ENCODE measurements at places on chromosomes 16 and 17.
A peak's percentile ranks its signal among the peaks of the same experiment; 100 is the strongest.

GRCh38 chr17:9258115-9259015 lies 237.1 kb downstream of the NTN1 start:
- no peak for DNase-seq

DNA sequence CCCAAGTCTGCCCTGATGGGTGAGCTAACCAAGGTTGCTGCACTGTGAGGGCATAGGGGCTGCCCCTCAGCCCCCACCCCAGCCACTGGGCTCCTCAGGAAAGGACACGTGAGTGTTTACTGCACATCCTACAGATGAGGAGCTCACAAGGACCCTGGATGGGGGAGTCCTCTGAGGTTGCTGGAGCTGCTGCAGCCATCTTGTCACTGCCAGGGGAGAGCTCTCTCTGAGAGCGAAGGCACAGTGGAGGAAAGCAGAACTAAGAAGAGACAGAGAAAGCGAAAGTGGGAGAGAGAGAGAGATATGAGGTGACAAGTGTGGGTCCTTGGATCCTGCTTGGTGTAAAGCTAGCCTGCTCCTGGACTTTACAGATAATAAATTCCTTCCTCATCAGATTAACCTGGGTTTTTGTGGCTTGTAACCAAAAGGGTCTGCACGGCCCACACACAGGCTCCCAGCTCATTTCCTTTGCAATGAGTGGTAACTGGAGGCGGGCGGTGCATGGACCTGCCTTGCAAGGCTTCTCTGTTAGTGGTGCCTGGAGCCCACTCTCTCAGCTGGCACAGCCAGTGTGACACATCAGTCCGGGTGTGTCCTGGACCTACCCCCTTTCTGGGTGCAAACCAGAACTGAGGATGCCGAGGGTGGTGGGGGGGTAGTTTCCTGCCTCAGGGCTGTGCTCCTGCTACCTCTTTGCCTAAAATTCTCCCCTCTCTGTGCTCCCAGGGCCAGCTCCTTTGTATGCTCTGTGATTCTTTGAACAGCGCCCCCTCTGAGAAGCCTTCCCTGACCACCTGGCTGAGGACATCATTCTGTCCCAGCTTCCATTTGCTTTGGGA lies 14.2 kb downstream of the SNX20 start:
- no peak for DNase-seq

- no peak for DNase-seq
Measured at GRCh38 chr17:1050996-1051925, 54.3 kb downstream of the TIMM22 start.

DNA sequence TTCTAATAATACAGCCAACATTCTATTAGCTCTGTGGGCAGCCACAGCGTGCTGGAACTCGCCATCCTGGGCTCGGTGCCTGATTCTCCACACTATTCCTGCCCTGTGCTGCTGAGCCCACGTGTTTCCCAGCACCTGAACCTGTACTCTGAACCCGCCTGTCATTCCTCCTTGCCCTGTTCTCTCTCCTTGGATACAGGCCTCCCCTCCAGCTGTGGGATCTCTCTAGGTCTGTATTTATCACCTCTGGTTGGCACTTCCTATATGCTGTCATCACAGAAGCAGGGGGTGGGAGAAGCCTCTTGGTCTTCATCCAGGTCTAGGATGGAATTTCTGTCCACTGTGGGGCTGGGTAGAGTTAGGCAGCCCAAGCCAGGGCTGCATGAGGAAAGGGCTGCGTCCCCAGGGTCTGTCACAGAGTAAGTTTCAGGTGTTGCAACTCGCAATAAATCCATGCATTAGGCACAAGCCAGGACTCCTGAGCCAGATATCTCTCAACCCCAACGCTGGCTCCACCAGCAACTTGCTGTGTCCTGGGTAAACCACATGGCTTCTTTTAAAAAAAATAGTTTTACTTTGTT lies 56.0 kb downstream of the ABAT start:
- peak; percentile 16 for DNase-seq

- DNase-seq: no peak
Measured at GRCh38 chr17:1726626-1727257, 2.2 kb downstream of the WDR81 start.

DNA sequence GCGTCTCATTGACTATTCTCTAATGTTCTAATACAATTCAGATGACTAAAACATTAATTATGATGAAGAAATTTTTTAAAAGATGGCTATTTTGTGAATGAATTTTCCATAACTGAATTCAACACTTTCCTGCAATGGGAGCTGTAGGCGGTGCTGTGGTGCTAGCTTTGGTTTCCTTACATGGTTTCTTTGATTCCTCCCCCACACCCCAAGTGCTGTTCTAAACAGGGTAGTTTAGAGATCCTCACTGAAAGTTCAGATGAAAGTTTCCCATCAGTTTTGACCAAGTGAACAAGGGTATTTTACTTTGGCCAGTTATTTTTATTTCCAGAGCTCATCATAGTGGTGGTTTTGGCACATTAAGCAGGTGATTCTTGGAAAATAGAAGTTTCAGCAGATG lies 26.0 kb upstream of the MRC2 start:
- no peak for DNase-seq

DNA sequence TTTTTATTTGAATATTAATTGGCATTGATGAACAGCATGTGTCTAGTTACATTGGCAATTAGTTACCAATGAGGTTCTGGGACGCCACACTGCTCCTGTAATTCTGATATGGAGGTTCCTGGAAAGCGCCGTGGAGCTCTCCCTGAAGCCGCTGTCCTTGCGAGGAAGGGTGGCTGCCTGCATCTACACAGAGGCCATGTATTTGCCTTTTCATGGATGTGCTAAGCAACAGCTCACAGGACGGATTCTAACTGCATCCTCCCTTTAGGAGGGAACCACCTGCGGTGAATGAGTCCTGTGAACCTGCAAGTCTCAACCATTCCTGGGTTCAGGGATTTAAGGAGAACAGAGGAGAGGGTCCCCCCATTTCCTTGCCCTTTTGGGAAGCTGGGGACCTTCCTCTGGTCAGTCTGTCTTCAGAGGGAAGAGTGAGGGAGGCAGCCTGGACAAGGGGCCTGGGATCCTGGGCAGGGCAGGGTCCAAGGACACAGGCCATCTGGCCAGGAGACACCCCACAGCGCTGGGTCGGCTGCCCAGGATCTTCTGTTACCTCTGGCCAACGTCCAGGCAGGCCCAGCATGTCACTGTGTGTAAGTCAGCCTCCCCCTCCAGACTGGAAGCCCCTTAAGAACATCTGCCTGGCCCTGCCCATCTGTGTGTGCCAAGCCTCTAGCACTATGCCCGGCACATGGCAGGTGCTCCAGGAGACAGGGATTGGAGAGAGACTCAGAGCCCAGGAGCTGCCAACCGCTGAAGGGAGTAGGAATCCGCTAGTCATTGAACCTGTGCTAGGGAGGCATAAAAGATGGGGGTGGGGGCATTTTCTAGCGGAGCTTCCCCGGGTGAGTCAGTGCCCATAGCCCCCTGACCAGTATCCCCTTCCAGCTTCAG lies 314.1 kb upstream of the TNRC6C start:
- no peak for DNase-seq

DNA sequence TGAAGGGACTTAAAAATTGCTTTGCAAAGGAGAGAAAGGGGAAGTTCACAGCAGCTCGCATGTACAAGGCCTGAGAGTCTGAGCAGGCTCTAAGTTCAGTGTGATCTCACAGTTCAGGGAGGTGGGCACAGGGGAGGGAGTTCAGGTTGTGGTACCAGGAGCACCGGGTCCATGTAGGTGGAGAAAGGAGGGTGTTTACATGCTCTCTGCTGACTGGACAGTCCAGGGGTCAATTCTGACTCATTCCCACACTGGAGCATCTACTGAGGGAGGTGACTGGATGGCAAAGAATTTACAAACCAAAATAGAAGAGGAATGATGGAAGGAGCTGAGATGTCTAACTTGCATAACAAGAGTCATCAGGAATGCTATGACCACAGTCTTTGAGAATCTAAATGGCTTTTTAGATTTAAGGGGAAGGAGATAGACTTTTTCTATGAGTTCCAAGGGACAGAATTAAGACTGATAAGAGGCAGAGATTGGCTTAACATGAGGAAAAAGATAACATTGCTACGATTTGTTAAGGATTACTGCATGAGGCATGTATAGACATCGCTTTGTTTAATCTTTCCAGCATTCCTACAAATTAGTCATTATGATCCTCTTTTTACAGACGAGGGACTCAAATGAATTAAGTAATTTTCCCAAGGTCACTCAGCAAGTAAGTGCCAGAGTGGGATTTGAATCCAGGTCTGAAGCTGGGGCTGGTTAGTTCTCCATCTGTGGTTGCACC lies 29.9 kb downstream of the MIS12 start:
- no peak for DNase-seq

GRCh38 chr16:53219371-53219770 lies 164.6 kb downstream of the CHD9 start:
- DNase-seq: no peak

DNA sequence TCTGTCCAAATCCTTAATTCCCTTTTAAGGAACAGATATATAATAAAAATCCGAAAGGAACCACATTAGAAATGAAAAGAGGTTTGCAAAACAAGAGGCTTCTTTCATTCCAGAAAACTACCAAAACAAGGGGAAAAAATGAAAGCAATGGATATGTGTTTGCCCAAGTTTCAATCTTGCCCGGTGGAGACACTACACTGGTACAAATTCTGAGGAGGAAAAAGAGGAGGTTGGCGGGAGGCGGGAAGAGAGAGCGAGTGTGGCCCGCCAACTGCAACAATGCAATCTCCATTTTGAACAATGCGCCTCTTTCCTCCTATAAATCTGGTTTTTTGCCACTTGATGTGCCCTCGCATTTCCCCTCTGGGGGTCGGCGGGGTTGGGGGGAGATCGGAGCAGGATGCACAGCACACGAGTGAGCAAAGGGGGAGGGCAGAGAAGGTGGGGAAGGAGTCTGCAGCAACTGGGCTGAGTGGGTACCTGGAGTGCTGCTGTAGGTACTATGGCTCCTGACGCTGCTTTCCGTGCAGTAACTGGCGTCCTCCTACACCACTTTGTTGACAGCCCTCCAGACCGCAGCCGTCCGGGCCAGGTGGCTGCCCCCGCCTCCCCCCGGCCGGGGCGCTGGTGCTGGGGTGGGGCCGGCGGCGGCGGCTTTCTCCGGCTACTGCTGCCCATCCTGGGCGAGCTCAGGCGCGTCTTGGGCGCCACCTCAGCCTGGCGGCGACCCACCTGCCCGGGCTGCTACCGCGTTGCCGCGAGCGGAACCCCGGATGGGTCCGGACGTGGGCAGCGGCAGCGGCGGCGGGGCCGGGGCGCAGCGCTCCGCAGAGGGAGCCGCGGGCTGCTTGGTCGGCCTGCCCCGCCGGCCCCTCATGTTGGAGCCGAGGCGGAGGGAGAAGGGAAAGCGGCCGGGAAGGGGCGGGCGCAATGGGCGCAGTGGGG lies 93.8 kb upstream of the PLEKHM1 start:
- DNase-seq: no peak

DNA sequence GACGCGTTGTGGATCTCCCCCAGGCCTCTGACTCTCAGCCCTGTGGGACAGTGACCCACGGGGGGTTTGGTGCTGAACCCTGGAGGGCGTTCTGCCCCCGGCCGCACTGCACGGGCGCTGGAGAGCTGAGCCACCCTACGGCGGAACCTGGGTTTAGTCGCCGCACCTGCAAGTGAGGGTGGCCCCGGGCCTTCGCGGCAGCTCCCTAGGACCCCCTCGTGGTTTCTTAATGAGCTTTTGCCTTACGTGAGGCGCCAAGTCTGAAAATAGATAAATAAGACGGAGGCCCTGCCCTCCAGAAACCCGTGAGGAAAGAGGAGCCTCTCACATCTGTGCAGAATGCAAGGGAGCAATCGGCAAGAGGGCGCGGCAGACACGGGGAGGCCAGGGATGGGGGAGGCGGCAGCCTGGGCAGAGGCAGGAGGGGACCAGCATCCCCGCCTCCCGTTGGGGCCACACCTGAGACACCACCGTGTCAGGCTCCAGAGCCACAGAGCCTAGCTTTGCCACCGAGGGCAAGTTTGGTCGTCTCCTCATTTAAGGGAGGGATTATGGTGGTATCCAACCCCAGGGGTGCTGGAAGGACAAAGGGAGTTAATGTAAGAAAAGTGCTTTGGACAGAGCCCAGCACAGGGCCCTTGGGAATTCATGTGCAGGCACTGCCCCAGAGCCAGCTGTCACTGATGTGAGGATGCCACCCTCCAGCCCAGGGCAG lies 153.2 kb upstream of the CHMP6 start:
- no peak for DNase-seq

DNA sequence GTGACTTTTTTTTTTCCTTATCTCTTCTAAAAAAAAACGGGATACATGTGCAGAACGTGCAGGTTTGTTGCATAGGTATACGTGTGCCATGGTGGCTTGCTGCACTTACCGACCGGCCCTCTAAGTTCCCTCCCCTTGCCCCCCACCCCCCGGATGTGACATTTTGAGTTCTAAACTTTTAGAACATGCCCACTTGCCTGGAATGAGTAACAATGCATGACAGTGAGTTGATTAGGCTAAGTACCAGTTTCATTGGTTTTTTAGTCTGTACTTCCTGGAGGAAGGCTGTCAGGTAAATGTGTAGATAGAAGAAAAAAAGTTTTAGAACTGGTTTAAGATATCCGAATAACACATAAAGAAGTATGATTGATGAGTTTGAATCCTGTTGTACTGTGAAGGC lies 4.0 kb downstream of the BPTF start:
- DNase-seq: no peak

GRCh38 chr17:48175692-48176470 lies 68.3 kb downstream of the SNX11 start:
- DNase-seq: no peak

DNA sequence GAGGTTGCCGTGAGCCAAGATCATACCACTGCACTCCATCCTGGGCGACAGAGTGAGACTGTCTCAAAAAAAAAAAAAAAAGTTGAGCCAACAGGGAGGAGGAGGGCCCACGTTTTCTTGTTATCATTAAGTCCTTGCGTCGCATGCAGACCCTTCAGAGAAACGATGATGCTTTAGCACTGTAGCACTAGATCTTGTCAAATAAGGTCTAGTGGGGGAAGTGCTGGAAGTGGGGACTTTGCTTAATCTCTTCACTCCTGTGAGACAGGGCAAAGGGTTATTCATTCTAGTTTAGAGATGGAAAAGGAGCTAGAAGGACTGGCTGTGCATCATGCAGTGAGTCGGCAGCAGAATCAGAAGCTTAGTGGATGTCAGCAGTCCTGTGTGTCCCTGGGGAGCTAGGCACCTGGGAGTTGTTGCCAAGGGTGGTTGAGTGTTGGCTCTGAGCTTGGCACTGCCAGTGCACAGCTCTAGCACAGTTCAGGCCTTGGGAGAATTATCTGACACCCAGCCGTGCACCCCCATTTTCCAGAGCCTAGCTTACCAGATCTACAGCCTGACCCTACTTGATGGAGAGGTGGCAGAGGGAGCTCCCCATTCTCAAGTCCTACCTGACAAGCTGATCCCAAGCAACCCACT lies 33.4 kb upstream of the TBX2 start:
- no peak for DNase-seq

DNA sequence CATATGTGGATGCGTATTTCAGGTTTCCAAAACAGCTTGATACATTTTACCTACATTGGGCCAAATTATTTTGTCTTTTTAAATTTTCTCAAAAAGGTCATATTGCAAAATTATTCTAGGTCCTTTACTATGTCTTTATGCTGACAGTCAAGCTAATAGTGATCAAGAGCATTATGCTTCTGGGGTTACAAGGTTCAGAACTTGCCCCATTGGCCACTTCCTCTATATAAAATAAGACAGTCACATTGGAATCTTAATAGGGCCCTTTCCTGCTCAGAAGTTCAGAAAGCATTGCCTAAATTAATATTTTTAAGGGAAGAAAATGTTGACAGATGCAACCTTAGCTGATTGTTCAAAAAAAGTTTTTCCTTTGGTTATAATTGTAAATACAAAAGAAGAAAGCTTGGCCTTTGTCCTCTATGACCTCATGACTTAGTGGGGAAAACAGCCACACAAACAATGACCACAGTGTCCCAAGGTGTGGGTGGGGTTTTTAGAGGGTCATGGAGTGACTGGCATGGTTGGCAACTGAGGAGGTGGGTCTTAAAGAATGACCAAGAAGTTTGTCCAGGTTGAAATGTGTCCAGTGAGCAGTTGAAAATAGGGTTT lies 11.8 kb upstream of the RAB11FIP4 start:
- DNase-seq: no peak

Measured in anterior cingulate cortex (tissue), 58 donors.